ELF-1 (cell line): ENCODE measurements at places on chromosomes 6 and 20.
A peak's percentile ranks its signal among the peaks of the same experiment; 100 is the strongest.

- peak; percentile 76 for DNase-seq
Observed at GRCh38 chr6:26022132-26022472, 59.5 kb downstream of the TRIM38 start.

DNA sequence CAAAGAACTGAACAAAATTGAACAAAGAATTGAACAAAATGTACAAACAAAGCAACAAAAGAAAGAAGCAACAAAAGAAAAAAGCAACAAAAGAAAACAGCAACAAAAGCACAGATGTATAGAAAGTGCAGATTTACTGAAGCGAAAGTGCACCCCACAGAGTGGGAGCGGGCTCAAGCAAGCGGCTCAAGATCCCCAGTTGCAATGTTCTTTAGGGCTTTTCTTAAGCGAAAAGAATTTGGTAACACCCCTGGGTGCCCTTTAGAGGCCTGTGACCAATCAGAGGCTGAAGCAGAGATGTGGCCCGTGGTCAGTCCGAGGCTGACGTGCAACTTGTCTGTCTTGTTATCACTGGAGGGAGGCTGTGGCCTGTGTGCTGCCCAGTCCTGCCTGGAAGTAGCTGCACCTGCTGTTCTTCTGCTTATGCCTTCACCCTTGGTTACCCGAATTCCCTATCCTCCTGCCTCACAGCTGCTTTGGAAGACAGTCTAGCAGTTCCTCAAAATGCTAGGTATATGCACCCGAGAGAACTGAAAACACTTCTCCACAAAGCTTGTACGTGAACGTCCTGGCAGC is 13.2 kb upstream of the KIF25 start:
- DNase-seq, result no peak

- no peak for DNase-seq
Observed at GRCh38 chr6:43290905-43291355, 7.1 kb upstream of the SLC22A7 start.

DNA sequence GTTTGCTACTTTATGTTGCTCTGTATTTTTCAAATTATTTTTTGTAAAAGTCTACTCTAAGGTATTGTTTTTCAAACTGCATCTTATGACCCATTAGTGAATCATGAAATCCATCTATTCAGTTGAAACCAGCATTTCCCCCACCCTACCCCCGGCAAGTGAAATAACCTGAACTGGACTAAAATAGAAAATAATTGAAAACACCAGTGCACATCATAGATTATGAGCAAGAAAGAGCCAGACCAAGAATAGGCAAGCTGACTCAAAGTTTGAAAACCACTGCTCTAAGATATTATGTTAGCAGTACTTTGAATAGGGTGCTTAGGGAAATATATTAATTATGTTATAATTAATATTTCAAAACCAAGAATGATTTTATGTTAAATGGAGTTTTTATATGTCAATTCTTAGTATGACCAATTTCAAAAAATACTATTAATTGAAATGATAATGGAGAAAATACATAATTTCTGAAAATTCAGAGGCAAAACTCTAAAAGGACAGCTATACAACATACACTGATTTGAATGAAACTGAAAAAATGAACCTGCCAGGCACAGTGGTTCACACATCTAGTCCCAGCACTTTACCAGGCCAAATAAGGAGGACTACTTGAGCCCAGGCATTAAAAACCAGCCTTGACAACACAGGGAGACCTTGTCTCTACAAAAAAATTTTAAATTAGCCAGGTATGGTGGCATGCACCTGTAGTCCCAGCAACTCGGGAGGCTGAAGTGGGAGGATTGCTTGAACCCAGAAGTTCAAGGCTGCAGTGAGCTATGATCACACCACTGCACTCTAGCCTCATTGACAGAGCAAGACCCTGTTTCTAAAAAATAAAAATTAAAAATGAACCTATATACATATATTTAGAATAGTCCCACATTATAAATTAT is 112.0 kb downstream of the CDK19 start:
- no peak for DNase-seq

DNA sequence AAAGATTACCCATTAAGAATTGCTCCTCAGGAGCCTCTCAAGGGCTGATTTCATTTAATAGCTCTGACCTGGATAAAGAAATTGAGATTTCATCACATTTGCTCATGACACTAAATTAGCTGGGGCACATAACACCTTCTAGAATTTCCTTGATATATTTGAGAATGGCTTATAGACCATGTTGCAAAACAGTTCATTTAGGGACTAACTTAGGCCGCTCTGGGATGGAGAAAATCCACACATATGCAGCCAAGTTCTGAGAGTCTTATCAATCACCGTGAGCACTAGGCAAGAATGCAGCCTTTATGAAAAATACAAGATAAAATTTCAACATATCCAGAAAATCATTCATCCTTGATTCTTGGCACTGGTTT is 91.0 kb upstream of the MCHR2 start:
- DNase-seq, result no peak

- DNase-seq, result no peak
Observed at GRCh38 chr6:85275338-85275985, 174.4 kb upstream of the NT5E start.

DNA sequence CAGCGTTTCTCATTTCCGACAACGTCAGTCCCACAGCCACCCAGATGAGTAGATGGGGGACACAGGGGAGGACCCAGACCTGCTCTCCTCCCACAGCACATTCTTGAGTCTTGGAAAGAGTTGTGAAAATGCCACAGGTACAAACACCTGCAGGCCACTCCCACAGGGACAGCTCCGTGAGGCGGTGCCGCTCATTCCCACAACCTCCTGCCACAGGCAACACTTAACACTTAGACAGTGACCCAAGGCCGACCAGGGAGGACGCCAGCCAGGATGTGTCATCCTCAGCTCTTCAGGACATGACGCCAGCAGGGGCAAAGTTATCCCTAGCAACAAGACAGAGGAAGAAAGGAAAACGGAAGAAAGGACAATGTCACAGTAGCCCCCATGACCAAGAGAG is 22.9 kb upstream of the HLA-B start:
- DNase-seq, result no peak

DNA sequence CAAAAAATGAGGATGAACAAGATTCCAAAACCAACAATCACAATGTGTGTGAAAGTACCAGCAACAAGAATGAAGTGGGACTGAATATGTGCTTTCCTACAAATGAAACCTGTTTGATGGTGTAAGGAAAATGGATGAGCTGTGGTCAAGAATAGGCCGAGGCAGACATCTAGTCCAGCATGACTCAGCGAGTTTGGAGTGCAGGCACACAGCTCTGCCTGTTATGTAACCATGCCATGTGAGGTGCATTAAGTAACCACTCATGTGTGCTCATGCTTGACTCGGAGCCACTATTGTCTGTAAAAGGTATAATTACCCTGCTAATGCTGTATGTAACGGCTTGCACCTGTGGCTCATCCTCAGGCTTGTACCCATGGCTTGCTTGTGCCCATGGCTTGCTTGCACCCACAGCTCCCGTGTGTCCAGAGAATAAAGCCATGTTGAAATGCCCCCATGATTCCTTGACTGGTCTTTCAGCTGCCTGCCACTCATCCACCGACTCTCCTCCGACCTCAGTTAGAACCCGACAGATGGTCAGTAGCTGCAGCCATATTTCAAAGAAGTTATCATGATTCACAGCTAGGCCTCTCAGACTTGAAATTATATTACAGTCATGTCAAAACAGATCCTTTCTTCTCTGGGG is 98.7 kb downstream of the BACH2 start:
- DNase-seq, result no peak

DNA sequence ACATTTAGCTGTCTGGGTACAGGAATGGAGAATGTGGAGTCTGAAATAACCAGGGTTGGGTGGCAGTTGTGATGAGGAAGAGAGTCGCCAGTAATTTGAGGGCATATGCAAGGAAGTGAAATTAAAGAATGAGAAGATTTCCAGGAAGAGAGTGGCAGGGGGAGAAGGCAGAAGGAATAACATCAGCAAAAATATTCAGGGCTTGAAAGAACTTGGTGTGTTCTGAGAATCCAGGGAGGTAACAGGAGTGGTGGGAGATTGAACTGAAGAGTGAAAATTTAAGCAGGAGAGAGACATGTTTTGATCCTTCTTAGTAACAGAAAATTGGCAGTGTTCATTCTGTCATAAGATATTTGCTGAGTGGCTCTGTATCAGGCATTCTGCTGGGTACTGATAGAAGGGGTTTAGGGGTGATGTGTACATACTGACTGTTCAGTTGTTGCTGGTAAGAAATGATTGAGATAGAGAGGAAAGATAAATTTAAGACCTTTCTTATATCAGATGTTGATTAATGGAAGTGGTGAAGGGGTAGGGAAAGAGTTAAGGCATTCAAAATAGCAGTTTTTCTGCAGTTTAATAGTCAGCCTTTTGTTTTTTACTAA is 54.7 kb downstream of the PHF20 start:
- DNase-seq, result no peak

DNA sequence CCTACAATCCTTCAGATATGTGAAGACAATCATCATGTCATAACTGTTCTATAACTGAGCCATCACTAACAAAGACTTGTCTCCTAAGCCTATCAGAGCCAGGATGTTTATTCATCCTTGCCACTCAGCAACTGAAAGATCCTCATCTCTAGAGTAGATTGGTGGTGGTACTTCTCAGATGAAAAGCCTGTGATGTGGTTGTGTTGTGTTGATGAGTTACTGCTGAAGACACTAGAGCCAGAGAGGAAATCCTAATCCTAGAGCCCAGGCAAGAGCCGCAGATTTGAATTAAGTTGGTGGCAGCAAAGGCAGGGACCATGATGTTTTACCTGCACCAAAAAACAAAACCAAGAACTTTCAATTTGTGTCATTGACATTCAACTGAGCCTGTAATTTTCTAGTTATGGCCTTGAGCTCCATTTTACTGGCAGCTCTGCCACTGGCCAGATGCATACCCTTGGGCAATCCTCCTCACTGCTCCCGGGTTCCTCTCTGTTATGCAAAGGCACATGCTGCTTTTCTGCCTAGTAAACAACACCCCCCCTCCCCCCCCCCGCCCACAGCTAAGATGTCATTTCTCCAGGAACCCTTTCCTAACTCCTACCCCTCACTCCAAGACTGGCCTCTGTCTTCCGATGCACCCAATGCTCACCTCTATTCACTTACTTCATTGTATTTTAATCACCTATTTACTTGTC is 50.2 kb upstream of the REV3L start:
- peak; percentile 89 for DNase-seq

DNA sequence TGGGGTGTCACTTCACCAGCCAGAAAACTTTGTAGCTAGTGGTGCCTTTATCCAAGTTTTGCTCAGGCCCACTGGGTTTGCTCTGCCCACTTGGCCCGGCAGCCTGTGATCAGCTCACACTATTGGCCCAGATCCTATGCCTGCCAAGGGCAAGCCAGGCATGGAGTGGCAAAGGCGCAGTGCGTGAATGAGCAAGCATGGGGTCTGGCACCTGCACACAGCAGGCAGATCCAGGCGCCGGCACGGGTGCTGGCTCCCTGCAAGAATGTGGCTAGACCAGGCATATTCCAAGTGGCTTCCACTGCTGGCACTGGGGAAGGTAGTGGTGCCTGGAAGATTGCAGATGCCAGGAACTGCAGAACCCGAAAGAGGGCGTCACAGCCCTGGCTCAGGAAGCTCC is 346.9 kb downstream of the LMBRD1 start:
- no peak for DNase-seq

DNA sequence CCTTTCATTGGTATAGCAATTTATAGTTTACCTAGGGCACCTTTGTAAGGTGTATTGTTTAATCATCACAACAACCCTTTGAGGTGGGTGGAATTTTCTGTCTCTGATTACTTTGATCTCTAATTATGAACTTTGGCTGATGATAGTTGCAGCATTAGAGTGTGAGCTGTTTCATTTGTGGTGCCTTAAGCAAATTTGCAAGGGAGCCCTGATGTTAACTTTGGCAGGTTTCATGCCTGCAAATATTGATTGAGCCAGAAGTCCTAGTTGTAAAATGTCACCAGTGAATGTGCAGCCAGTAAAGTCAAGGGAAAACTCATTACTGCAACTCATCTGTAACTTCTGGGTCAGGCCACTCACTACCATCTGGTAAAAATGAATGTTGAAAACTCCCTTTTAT is 29.8 kb downstream of the CTNNBL1 start:
- DNase-seq, result no peak

DNA sequence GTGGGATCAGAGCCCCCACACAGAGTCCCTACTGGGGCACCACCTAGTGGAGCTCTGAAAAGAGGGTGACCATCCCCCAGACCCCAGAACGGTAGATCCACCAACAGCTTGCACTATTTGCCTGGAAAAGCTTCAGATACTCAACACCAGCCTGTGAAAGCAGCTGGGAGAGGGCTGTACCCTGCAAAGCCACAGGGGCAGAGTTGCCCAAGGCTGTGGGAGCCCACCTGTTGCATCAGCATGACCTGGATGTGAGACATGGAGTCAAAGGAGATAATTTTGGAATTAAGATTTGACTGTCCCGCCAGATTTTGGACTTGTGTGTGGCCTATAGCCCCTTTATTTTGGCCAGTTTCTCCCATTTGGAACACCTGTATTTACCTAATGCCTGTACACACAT is 260.4 kb downstream of the TBX18 start:
- DNase-seq, result no peak

GRCh38 chr6:127737009-127737486 is 160.1 kb downstream of the C6orf58 start:
- DNase-seq, result peak; percentile 9

DNA sequence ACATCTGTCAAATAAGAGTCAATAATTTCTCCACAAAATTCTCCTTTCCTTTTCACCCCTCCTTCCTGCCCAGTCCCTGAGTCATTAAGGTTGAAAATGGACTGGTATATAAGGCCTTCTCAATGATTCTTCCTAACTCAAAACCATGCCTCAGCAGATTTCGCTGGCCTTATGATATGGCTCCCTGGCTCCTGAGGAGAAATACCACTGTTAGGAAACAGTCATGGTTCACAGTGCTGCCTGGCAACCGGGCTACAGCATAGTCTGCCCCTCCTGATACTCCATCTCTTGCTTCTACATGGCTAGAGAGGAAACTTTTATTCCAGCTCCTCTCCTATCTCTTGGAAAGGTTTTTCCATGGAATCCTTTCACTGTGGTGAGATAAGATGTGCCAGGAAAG is 4.7 kb downstream of the UBE2J1 start:
- no peak for DNase-seq

DNA sequence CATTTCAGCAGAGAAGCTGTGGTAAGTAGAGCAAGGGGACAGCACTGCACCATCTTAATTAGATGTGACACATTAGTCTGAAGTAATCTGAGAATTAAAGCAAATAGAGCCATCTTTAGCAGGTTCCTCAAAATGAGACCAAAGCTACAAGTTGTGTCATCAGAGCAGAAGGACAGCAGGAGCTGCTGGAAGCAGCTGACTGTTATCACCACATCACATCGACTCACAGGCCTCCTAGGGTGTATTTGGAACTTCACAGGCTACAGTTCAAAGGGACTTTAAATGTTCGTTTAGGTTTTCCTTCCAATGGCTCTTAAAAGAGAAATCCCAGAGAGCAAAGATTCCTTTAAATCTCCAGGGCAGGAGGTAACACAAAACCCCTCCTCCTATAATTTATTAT is 69.5 kb downstream of the LCA5 start:
- DNase-seq, result peak; percentile 60

- no peak for DNase-seq
Observed at GRCh38 chr6:158606935-158607334, 37.6 kb downstream of the DYNLT1 start.

GRCh38 chr20:62227977-62228958 is 8.2 kb upstream of the HRH3 start:
- DNase-seq, result peak; percentile 52
